ENCODE measurements at places on chromosomes 16 and 17. TPM values are rescaled to one million over a fixed set of nuclear protein-coding genes. Genes with fewer than 3 reads are reported as not detected.

CHMP6 gene
- 22.0 TPM for total RNA-seq

C17orf78 gene
- total RNA-seq, result not detected

GUCY2D gene
- total RNA-seq, result 1.4 TPM

GP1BA gene
- not detected for total RNA-seq

ADORA2B gene
- total RNA-seq, result 47.5 TPM

SPOP gene
- 85.1 TPM for total RNA-seq

FADS6 gene
- total RNA-seq, result not detected

KRT33B gene
- total RNA-seq, result not detected

KRTAP4-9 gene
- not detected for total RNA-seq

GFAP gene
- total RNA-seq, result not detected

ZMYND15 gene
- 2.8 TPM for total RNA-seq

SLC13A2 gene
- total RNA-seq, result not detected

KRTAP4-3 gene
- not detected for total RNA-seq

CCDC78 gene
- total RNA-seq, result 22.9 TPM

KCNAB3 gene
- total RNA-seq, result 7.1 TPM

RAMP2 gene
- total RNA-seq, result not detected

MYL4 gene
- total RNA-seq, result 0.32 TPM

GPR142 gene
- not detected for total RNA-seq

RNF112 gene
- 0.98 TPM for total RNA-seq

DCXR gene
- 306 TPM for total RNA-seq

FOXF1 gene
- 2.4 TPM for total RNA-seq

ADPRM gene
- total RNA-seq, result 7.9 TPM

CDH8 gene
- total RNA-seq, result 2.5 TPM

PYY gene
- total RNA-seq, result 0.52 TPM

KRT28 gene
- total RNA-seq, result not detected

SLC5A10 gene
- total RNA-seq, result not detected

TMIGD1 gene
- total RNA-seq, result not detected

INTS2 gene
- total RNA-seq, result 40.5 TPM

CLDN7 gene
- total RNA-seq, result 286 TPM

HOXB5 gene
- total RNA-seq, result 19.8 TPM

TEX19 gene
- total RNA-seq, result 2.1 TPM

AIPL1 gene
- not detected for total RNA-seq

ACSM3 gene
- total RNA-seq, result 15.0 TPM

DPEP3 gene
- total RNA-seq, result not detected

ST3GAL2 gene
- 9.5 TPM for total RNA-seq

FNDC8 gene
- total RNA-seq, result not detected

SP6 gene
- total RNA-seq, result 10.8 TPM

FBXO39 gene
- total RNA-seq, result not detected
